ENCODE measurements at places on chromosomes 12 and 14. TPM values are rescaled to one million over a fixed set of nuclear protein-coding genes. Genes with fewer than 3 reads are reported as not detected.

Gene DENND5B
- polyA plus RNA-seq, result 18.7 TPM

Gene CMA1
- not detected for polyA plus RNA-seq

Gene DCP1B
- 12.3 TPM for polyA plus RNA-seq

Gene CD69
- 997 TPM for polyA plus RNA-seq

Gene PRR4
- polyA plus RNA-seq, result 1.8 TPM

Gene NEUROD4
- polyA plus RNA-seq, result not detected

Gene TAS2R8
- polyA plus RNA-seq, result 0.20 TPM

Gene OLR1
- polyA plus RNA-seq, result 0.07 TPM

Gene MYH6
- polyA plus RNA-seq, result not detected

Gene NINJ2
- 10.2 TPM for polyA plus RNA-seq

Gene MORN3
- polyA plus RNA-seq, result 0.22 TPM

Gene GZMH
- polyA plus RNA-seq, result 2.0 TPM

Gene CRIP2
- polyA plus RNA-seq, result 16.8 TPM

Gene LALBA
- not detected for polyA plus RNA-seq

Gene GPATCH2L
- 20.5 TPM for polyA plus RNA-seq

Gene SLCO1B1
- polyA plus RNA-seq, result not detected

Gene NDRG2
- polyA plus RNA-seq, result 9.8 TPM

Gene SLC24A4
- 0.30 TPM for polyA plus RNA-seq

Gene GALNT8
- polyA plus RNA-seq, result 0.63 TPM

Gene PTPRQ
- not detected for polyA plus RNA-seq
